T-helper 17 cell (primary cell): ENCODE measurements at places on chromosomes 3 and 15. TPM values are rescaled to one million over a fixed set of nuclear protein-coding genes. Genes with fewer than 3 reads are reported as not detected.
A peak's percentile ranks its signal among the peaks of the same experiment; 100 is the strongest.

GRCh38 chr15:81312790-81313543, 11.0 kb downstream of the STARD5 start:
- DNase-seq, result no peak

- no peak for DNase-seq
These were observed 380.4 kb upstream of the PROK2 start for GRCh38 chr3:72165317-72165716.

DNA sequence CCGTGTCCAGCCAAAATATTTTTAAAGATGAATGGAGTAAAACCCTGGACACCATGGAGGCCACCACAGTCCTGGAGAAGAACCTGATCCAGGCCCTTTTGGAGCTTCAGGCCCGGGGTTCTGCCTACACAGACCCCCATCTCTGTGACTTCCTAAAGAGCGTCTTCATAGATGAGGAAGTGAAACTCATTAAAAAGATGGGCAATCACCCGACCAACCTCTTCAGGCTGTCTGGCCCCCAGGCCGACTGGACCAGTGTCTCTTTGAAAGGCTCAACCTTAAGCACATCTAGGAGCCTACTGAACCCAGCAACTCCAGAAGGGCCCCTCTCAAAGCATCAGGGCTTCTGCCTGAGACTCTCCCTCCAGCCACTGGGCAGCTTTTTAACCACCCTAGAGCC, 107.9 kb upstream of the FAM174B start:
- DNase-seq, result no peak

DNA sequence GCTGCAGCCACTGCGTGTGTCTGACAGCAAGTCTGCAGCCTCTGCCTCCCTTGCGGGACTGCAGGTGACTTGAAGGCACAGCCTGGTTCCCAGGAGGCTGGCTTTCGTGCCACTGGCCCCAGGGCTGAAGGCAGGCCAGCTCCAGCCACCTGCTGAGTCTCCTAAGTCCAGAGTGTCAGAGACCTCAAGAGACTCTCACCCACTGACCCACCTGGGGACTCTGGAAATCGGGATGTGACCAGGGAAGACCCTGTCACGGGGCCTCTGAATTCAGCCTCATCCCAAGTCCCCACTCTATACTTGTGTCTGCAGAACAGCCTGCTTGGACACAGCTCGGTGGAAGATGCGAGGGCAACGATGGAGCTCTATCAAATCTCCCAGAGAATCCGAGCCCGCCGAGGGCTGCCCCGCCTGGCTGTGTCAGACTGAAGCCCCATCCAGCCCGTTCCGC, 16.3 kb downstream of the ISG20 start:
- DNase-seq, result no peak

DNA sequence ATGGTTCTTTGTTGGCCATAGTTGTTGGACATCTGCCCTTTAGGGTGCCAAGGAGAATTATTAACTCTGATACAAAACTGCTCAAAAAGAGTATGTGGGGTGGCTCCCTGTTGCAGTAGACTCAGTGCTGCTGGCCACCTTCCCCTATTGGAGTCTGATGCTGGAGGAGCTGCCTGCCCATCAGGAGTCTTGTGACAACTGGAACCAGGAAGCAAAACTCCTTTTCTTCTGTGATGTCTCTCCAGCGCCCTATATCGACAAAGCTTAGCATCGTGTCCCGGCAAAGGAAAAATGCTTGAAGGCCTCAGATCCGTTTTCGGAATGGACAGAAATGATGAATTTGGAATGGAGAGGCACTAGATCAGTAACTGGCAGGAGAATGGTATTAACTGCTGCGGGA, 23.5 kb downstream of the PAK2 start:
- DNase-seq, result no peak

DNA sequence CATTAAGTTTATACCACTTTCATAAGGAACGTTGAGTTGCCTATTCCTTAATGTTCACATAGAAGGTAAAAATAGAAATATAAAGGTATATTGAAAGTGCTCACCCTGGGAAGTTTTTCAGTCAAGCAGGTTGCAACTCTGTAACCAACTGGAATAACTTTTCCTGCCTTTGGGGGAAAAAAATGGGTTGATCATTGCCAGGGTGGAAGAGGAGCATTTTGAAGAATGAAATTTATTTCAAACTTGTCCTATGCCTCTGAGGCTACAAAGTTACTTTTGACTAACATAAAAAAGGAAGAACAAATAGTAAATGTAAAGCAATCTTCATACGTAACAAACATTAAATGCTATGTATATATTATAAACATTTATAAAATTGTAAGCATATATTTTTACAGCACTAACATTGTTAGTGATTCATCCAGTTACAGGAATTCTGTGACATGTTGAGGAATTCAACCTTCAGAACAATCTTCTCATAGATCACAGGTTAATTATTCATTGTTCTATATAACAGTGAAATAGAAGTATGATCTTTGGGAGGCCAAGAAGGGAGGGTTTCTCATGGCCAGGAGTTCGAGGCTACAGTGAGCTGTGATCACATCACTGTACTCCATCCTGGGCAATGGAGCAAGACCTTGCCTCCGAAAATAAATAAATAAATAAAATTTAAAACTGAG, 13.5 kb downstream of the EFHB start:
- DNase-seq, result no peak

DNA sequence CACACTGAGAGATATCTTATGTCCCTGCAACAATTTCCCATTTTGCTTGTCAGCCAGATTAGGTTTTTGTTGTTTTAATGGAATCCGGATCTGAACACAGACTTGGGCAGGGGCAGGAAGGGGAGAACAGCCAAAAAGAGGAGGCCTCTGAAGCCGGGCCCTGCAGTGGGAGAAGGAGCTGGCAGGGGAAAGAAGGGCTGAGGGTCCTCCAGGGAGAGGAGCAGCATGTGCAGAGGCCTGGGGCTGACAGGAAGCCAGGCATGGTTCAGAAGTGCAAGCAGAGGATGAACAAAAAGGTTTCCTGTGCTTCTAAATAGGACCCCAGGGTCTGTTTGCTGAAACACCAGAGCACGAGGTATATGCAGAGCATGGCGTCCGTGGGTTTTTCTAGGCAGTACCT, 49.1 kb upstream of the POMGNT2 start:
- no peak for DNase-seq

- no peak for DNase-seq
These were observed 132.5 kb downstream of the EPHB1 start for GRCh38 chr3:134927599-134927998.

DNA sequence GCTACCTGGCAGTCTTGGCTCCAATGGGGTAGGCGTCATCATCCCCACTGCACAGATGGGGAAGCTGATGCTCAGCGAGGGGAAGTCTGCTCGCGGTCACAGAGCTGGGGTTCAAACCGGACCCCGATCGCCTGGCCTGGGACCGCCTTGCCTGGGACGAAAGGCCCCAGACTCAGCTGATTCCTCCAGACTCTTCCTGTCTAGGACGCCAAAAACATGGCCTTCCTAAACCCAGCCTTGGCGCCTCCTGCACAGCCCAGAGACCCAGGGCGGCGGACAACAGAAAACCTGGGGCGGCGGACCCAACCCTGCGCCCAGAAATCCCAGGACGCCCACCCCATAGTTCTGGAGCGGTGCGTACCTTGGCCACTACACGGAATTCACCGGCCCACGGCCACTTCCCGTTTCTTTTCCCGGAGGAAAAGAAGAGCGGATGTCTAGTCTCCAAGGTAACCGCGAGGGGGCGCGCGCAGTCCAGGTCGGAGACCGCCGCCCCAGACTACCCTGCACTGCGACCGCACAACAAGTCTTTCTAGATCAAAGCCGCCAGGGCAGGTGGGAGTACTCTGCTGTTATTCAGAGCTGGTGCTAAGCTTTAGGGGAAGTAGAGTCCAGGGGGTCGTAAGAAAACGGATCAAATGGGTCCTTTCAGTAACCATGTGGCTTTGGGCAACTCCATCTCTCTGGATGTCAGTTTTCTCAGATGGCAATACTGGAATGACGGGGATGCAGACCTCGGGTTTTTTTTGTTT, 4.9 kb upstream of the IL17RD start:
- peak; percentile 51 for DNase-seq

DNA sequence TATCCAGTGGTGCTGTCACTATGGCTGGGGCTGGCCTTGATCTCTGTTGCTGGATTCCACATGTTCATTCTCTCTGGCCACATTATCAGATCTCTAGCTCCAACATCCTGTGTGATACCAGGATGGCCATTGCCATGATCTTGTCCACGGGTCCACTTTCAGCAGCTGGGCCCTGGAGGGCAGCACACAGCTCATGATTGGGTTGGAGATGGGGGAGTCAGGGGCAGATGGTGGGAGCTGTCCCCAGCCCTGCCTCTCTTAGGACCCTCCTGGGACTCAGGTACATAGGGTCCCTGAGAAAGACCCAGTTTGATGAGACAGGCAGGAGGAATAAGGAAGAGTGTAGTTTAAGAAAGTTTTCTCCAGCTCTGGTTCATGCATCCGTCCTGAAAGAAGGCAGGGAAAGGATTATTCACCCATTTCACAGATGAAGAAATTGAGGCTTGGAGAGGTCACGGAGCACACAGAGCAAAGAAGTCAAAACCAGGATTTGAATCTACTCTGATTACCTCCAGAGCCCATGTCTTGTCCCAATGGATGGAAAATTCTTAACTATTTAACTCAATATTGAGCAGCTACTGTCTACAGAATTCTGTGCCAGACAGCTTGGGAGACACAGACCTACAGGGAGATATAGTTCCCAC, 100.5 kb downstream of the LINGO1 start:
- no peak for DNase-seq

DNA sequence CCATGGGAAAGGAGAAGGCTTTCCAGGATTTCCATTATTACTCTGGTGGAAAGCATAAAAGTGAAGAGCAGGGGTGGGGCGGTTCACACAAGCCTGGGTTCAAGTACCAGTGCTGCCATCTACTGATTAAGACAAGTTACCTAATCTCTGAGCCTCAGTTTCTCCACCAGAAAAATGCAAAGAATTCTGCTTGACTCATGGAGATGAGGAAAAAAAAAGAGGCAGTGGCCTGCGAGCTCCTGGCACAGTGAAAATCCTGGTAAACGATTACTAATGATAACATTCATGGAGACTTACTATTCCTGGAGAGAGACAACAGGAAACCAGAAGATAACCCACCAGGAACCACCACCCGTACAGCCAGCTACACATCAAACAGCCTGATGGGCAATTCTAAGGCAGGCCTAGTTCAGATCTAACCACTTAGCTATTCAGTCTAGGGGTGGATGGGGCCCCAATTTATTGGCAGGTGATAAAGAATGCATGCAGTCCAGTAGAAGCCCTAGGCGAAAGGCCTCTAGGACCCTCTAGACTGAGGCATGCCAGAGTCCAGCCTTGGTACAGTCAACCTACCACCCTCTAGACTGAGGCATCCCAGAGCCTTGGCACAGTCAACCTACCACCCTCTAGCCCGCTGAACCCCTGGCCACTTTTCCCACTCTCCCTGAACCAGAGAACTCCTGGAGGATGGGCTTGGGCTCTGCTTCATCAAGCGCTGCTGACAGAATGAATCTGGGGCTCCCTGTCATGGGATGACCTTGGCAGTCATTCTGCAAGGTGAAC, 2.5 kb downstream of the AMOTL2 start:
- DNase-seq, result no peak

DNA sequence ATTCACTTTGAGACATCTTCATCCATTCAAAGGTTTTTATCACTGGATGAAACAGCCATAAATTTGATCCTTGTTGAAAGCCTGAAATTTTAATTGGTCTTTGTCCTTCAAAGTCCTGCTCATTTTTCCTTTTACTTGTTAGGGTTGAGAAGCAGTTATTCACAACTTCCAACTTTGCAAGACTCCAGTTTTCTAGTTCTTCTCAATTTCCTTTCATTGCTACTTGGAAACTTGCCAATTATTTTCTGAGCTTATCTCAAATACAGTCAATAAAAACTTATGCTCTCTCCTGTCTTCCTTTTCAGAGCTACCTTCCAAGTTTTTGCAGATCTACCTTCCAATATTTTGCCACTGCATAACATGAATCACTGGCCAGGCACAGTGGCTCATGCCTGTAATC, 23.7 kb upstream of the CD276 start:
- no peak for DNase-seq

GRCh38 chr15:48395521-48396011, 64.3 kb downstream of the DUT start:
- DNase-seq, result no peak

- DNase-seq, result no peak
These were observed 388.1 kb downstream of the TBC1D5 start for GRCh38 chr3:17354341-17354740.

- no peak for DNase-seq
These were observed 45.7 kb downstream of the EXOG start for GRCh38 chr3:38541806-38542205.

DNA sequence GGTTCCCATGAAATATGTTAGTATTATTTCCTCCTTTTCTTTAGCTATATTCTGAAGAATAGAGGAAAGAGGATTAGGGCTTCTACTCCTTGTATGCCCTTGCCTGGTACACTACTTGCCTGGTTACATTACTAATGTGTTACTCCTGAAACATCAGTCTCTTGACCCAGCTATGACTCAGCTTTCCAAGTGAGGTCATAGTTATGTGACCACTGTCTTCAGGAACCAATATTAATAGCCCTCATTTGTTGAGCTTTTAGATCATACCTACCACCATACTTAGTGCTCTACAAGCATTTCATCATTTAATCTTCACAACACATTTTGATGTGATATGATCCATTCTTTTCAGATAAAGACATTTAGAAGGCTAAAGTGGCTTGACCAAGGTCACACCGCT, 60.3 kb downstream of the CMSS1 start:
- DNase-seq, result no peak

DNA sequence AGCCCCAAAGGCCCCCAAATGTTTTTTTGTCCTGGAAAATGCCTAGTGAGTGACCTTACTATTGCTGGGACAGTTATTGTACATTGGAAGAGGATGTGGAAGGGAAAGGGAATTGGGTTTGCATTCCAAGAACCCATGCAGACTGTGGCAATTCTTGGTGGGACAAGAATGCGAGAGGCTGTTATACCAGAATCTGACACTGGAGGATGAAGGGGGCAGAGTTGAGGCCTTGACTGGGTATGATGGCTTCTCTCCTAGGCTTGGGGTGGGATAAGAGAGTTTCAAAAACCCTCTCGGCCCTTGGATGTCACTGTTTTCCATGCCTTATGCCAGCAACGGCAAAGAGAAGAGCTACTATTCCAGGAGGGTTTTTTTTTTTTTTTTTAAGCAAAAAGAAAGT, 25.3 kb downstream of the IL16 start:
- no peak for DNase-seq

The CHRM5 gene
- total RNA-seq, result not detected

The SCAMP5 gene
- total RNA-seq, result 4.3 TPM

The SLC15A2 gene
- total RNA-seq, result 2.6 TPM

The DNAJC19 gene
- total RNA-seq, result 29.0 TPM

The KLHL6 gene
- total RNA-seq, result 35.7 TPM

The SAMD7 gene
- not detected for total RNA-seq

The EAF2 gene
- total RNA-seq, result 7.6 TPM
